T-helper 17 cell (primary cell): ENCODE measurements at places on chromosomes 6 and 20. TPM values are rescaled to one million over a fixed set of nuclear protein-coding genes. Genes with fewer than 3 reads are reported as not detected.

GRCh38 chr20:326645-327185 lies 1.4 kb downstream of the SOX12 start:
- DNase-seq: no peak

- DNase-seq: no peak
These were observed 207.9 kb downstream of the GMPR start for GRCh38 chr6:16446273-16446672.

GRCh38 chr6:14200047-14200446 lies 82.5 kb downstream of the CD83 start:
- DNase-seq: no peak

DNA sequence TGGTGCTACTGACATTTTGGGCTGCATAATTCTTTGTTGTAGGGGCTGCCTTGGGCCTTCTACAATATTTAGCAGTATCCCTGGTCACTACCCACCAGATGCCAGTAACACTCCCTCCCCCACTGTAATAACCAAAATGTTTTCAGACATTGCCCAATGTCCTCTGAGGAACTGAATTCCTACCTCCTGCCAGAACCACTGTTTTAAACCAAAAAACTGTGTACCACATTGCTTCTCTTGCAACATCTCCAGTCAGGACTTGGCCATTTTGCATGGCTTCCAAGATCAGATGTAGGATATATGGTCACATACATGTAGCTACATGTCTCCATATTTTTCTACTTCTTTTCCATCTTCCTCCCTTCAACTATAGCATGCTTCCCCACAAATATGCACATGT lies 97.4 kb upstream of the IFNGR1 start:
- DNase-seq: no peak

The DYNLT1 gene
- total RNA-seq: 107 TPM
